ENCODE measurements at places on chromosomes 2 and 18.

DNA sequence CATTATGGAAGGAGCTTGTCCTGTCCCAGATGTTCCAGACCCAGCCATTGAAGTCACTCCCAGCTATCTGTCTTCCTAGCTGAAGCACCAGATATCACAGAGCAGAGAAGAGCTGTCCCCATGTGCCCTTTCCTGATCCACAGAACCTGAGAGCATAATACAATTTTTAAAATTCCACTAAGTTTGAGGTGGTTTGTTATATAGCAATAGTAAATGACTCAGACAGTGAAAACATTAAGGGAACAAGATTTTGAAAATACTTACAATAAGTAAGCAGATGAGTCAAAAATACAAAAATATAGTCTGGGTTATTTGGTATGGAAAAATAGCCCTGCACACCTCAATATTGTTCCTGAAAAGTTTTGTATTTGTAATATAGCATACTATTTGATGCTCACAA, 85.8 kb upstream of the GLS start:
- no peak for DNase-seq

GRCh38 chr2:236107942-236108625, 60.1 kb downstream of the GBX2 start:
- DNase-seq = no peak

GRCh38 chr2:156792242-156792840, 356.2 kb downstream of the GPD2 start:
- no peak for DNase-seq

DNA sequence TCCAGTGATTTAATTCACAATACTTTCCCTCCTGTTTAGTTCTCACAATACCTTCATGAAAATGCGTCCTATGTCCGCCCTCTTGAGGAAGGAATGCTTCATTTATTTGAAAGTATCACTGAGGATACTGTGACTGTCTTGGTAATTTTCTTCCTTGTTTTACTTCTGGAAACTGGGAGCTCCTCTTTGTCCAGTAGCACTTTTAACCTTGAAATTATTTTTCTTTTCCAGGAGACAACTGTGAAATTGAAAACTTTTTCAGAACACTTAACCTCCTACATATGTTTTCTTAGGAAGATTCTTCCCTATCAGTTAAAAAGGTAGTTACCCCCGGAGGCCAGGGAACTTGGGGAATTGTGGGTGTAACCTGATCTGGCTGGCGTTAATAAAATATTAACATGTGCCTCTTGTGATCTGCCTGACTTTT, 58.9 kb upstream of the STON1 start:
- peak; percentile 43 for DNase-seq

DNA sequence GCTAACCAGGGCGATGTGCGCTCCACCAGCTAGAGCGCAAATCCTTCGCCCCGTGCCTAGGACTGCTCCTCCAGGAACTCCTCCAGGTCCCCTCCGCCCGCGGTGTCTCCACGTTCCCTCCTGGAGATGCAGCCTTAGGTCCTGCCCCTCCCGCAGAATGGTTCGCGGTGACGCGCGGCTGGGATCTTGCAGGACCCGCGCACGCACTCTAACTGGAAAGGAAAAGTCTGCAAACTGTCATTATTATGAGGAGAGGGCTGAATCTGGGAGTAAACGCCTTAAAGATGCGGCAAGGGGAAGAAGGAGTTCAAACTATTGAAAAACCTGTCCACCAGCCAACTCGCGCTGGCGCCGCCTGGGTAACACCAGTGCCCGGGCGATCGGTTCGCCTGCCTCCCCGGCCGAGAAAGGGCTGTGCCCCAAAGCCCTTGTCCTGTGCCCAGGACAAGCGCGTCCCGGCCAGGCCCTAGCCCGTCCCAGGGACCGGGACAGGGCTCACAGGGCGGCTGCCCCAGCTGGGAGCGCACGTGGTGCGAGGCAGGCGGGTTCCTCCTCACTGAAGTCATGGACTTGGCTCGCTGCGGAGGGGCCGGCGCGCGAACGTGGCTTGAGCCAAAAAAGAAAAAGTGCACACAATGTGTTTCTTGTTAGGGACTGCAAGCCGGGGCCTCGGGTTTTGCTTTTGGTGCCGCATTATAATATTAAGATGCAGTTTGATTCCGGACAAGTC, 5.5 kb upstream of the ID2 start:
- DNase-seq = no peak

- DNase-seq = peak; percentile 57
These were observed 32.6 kb upstream of the PPP3R1 start for GRCh38 chr2:68284896-68285295.

DNA sequence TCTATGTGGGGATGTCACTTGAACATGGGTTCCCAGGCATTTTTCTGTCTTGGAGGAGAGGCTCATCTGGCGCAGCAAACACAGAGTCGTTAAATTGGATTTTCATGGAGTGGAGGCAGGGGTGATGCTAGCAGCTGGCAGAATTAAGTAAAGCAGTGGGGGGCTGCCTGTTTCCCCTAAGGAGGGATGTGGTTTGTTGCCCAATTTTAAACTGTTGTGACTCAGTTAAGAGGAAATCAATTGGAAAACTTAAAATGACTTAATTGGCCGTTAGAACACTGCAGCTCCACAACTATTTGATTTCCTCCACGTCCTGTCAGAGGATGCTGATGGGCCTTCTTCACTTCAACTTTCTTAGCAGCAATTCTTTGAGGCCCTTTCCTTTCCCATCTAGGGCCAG, 354.1 kb upstream of the ATP5MC3 start:
- no peak for DNase-seq

DNA sequence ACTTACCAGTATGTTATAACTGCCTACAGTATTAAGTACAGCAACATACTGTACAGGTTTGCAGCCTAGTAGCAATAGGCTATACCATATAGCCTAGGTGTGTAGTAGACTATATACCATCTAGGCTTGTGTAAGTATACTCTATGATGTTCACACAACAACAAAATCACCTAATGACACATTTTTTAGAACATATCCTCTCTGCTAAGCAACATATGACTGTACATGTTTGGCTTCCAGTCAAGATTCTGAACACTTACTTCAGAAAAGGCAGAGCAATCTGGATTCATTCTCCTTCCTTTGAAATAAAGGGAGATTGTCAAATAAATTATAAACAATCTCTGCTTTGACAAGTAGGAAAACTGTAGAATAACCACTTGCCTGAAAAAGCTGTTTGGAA, 81.8 kb downstream of the EXOC6B start:
- peak; percentile 14 for DNase-seq
